ENCODE measurements at places on chromosomes 3 and 15.

DNA sequence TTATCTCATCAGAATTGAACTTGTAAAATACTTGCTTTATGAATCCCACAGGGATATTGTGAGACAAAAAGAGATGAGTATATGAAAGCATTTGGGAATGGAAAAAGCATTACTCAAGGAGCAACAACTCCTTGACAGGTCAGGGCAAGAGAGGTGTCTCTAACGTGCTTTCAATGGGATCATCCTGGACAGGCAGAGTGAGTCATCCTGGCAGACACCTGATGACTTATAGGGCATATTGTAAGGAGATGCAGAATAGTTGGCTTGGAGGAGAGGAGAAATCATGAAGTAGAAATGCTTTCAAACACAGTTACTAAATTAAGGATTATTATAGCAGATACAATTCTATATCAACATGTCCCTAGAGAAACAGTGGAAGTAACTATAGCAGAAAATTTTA lies 71.9 kb upstream of the THSD4 start:
- DNase-seq = no peak

DNA sequence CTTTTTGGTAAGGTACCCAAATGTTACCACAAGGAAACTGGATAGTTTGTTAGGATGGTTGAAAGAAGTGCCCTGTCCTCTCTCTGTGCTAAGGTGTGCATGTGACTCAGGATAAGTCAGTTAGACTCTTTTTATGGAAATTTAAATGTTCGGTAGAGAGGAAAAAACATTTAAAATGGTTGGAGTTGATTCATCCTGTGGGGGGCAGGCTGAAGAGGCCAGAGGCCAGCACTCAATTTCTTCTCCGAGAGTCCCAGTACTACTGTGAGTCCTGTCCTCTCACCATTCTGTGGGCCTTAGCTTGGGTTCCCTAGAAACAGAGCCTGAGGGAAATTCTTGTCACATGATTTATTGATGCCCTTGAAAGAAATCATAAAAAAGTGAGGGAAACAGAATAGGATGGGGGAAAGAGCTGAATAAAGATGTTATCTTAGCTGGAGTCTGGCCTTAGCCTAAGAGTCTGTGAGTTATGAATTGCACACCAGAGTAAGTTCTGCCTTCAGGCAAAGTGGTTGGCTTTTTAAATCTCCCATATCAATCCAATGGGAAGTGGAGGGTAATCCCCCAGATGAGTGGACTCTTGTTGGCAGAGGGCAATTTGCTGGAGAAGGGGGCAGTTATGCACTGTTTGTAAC lies 106.5 kb upstream of the GALNT15 start:
- no peak for DNase-seq

DNA sequence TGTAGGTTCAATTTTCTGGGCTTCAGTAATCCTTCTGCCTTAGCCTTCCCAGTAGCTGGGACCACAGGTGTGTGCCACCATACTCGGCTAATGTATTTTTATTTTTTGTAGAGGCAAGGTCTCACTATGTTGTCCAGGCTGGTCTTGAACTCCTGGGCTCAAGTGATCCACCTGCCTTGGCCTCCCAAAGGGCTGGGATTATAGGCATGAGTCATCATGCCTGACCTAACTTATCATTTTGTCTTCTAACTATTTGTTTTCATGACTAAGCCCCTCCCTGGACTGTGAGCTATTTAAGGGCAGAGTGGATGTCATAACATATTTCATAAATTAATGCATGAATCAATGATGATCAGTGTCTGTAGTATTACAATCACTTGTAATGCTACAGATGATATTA lies 56.1 kb upstream of the PIAS1 start:
- no peak for DNase-seq

DNA sequence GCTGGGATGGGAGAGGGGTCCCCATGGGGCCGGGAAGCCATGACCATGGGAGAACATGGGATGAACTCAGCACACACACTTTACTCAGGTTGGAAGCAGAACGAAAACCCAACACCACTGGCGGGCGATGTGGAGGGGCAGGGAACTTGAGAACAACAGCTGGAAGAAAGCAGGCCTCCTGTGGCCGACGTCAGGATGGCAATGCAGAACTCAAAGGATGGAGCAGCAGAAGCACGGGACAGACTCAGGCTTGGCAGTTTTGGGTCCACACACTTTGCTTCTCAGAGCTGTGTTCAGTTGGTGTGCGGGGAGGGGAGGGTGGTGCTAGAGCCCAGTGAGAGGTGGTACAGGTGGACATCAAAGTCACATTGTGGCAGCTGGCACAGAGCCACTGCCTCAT lies 80.7 kb downstream of the SEC22A start:
- DNase-seq = no peak

DNA sequence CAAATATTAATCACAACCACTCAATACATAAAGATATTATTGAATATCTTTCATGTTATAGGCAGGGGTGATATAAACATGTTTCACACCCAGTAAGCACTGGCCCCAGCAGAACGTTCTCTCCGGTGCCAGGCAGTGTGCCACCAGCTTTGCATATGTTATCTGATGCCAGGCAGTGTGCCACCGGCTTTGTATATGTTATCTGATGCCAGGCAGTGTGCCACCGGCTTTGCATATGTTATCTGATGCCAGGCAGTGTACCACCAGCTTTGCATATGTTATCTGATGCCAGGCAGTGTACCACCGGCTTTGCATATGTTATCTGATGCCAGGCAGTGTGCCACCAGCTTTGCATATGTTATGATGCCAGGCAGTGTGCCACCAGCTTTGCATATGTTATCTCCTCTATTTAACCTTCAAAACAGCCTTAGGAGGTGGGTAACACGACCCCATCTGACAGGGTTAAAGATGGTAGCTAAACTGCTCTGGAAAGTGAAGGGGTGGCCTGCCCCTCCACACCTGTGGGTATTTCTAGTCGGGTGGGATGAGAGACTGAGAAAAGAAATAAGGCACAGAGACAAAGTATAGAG lies 6.9 kb downstream of the MUC20 start:
- no peak for DNase-seq

- DNase-seq = no peak
These were observed 37.9 kb downstream of the TUBGCP4 start for GRCh38 chr15:43408789-43409188.

DNA sequence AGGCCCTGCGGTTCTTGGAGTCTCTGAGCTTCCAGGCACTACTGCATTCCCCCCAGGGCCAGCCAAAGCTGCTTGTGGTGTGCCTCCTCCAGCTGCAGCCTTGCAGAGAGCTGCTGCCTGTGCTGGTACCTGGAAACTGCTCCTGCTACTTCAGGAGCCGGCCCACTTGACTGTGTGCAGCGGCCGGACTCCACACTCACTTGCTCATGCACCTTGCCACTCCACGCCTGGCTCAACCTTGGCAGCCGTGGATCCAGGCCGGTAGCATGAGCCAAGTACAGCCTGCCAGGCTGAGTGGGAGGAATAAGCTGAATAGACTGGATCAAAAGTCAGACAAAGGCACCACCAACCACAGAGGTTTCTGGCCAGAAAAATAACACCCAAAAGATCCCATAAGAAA lies 169.7 kb downstream of the TJP1 start:
- no peak for DNase-seq

DNA sequence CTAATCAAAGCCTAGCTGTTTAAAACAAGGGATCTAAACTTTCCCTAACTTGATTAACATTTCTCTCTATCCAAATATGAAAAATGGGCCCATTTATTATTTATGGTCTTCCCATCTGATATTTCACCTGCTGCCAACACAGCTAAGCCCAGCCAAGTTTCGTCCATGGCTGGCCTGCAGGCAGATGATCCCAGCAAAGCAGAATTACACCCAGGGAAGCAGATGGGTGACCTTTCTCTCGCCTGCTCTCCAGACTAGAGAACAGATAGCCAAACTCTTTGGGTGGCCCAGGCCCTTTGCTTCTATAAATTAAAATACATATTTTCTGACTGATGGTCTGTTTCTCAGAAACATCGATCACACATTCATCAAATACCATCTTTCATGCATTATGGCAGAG lies 1038.8 kb downstream of the AGBL1 start:
- DNase-seq = no peak

DNA sequence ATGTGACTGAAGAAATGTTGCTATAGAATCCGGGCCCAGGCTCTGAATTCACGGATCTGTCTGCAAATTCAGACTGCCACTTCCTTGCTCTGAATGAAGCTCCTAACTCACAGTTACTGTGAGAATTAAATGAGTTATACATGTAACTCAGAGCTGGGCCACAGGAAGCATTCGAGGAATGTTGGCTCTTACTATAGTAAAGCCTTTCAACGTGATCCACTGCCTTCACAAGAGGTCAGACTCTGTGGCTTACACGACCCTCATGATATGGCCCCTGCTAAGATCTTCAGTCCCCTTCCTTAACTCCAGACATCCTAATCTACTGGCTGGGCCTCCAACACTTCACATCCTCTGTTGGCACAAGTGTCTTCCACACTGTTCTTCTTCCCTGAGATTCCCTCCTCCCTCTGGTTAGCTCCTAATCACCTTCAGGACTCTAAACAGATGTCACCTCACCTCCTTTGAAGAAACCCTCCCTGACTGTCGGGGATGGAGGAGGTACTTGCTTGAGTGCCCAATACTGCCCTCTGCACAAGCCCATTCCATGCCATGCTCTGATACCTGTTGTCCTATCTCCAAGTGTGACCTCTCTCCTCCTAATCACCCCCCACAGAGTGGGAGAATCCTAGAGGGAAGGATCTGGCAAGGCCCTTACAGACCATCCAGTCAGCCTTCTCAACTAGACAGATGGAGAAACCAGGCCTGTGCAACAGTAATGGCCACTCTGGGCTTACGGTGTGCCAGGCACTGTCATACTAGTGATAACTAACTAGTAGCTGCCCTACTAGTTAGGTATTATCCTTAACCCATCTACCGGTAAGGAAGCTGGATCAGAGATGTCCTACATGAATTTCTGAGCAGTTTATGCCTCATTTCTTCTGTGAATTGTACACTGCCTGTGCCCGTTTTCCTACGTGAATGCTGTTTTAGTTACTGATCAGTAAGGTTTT lies 1.3 kb downstream of the ACTR8 start:
- DNase-seq = no peak

DNA sequence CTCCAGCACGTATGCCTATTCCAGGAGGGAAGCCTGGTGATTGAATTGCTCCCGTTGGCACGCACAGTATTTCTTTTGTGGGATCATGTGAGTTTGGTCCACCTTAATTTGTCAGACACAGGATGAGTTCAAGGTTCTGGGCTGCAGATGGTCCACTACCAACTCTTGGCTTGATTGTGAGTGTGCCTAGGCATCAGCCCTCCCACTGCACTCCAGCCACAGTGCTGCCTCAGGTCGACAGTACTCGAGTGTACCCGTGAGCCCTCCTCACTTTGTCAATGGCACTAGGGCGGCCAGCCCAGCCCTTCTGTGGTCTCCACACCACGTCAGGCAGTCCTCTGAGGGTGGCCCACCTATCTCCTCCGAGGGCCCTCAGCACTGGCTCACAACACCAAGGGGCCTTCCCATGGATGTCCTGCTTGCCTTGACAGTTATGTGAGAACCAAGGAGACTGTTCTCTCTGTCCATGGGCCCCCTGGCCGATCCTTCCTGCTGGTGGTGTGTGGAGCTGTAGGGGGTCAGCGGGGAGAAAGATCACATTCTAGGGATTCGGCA lies 30.2 kb downstream of the CHRD start:
- no peak for DNase-seq

GRCh38 chr3:155154255-155154654 lies 74.1 kb downstream of the MME start:
- no peak for DNase-seq

Data from iPS DF 19.7 (cell line).